Activated B cell treated with CpG ODN at 0.5 μM for 24 hours (primary cell): ENCODE measurements at places on chromosomes 12 and 14.

GRCh38 chr12:79547735-79548609, 142.8 kb downstream of the PAWR start:
- no peak for DNase-seq

- DNase-seq = no peak
Observed at GRCh38 chr14:44901696-44902095, 60.1 kb downstream of the KLHL28 start.

GRCh38 chr12:107431942-107432341, 253.7 kb upstream of the PWP1 start:
- no peak for DNase-seq

DNA sequence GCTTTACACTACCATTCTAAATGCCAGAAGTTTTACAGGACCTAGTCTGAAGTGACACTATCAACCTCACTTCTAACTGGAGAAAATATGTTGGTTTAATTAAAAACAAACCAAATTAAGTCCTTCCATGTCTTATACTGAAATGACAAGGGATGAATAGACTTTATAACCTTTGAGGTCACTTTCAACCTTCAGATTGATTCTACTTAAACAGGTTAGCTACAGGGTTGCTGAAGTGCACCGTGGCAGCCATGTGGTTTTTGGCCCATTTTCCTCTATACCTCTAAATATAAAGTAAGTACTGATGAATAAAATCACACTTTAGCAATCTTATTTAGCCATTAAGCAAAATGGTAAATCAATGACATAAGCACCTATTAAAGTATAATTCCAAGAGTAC, 3.9 kb downstream of the SLC38A2 start:
- no peak for DNase-seq

DNA sequence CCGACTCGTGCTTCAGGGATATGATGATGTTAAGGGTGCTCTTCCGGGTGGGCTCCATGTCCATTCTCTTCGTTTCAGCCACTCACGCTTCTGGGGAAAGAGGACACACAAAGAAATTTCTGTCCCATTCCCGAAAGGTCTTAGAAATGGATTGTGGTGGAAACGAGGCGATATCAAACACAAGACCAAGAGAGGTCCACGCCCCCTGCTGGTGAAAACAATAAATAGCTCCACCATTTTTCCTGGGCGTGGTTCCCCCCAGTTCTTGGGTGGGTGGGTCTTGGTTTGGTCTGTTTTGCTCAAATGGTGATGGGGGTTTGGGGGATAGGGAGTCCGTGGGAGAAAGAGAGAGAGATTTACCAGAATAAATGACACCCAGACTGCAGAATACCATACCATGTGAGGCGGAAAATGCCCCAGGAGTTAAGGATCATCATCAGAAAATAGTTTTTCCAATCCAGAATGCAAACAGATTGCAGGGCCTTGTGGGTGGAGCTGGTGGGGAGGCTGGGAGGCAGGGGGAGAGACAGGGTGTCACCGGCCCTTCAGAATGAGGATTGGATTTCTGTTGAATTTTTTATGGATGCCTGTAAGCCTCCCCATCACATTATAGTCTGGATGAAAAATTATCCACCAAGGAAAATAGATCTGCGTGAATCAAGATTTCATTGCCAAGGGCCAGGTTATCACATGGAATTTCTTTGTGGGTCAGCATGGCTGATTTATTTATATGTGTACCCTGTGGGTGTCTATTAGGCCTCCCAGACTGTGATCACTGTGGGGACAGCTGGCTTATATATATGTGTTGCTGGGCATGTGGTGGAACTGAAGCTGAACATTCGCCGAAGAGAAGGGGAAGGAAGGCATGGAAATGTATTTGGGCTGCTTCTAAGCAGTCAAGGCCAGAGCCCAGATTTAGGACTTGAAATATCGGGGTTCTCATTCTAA, 55.8 kb downstream of the SRRM4 start:
- DNase-seq = no peak

- DNase-seq = no peak
Observed at GRCh38 chr12:40672741-40673271, 19.4 kb upstream of the CNTN1 start.

DNA sequence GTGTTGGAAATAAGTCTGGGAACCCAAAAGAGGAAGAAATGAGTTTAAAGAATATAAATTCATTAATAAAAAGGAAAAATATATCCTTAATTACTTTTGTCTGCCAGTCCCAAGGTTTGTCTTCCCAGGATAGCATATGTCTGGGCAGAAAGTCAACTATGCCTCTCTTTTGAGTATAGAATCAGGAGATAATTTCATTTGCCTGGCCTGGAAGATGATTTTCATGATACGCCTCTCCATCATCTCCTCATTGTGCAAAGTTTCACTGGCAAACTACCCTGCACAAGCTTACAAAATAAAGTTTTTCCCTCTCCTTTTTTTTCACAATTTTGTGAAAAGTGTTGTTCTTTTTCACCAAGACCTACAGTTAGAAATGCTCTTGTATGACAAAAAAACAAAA, 340.8 kb downstream of the EGLN3 start:
- no peak for DNase-seq

GRCh38 chr12:66239295-66239694, 50.3 kb downstream of the IRAK3 start:
- DNase-seq = no peak

- DNase-seq = no peak
Observed at GRCh38 chr12:76450690-76451089, 102.5 kb upstream of the BBS10 start.

DNA sequence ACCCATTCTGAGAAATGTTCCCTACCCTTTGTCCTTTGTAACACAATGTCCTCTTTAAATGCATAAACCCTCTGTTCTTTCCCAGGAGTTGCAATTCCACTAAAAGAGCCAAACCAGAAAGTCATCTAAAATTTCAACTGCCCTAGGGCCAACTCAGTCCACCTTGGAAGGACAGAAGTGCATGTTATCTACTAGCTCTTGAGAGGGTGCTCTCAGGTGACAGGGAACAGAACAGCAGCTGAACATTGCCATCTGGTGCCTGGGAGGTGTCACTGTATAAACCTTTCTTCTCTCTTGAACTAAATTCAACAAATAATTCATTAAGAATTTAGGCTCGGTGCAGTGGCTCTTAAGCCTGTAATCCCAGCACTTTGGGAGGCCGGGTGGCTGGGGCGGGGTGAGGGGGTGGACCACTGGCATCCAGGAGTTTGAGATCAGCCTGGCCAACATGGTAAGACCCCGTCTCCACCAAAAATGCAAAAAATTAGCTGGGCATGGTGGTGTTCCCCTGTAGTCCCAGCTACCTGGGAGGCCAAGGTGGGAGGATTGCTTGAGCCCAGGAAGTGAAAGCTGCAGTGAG, 10.3 kb upstream of the FERMT2 start:
- DNase-seq = no peak

GRCh38 chr14:72849222-72849621, 44.7 kb downstream of the DPF3 start:
- no peak for DNase-seq

GRCh38 chr12:42770261-42770660, 180.7 kb upstream of the PRICKLE1 start:
- DNase-seq = no peak

DNA sequence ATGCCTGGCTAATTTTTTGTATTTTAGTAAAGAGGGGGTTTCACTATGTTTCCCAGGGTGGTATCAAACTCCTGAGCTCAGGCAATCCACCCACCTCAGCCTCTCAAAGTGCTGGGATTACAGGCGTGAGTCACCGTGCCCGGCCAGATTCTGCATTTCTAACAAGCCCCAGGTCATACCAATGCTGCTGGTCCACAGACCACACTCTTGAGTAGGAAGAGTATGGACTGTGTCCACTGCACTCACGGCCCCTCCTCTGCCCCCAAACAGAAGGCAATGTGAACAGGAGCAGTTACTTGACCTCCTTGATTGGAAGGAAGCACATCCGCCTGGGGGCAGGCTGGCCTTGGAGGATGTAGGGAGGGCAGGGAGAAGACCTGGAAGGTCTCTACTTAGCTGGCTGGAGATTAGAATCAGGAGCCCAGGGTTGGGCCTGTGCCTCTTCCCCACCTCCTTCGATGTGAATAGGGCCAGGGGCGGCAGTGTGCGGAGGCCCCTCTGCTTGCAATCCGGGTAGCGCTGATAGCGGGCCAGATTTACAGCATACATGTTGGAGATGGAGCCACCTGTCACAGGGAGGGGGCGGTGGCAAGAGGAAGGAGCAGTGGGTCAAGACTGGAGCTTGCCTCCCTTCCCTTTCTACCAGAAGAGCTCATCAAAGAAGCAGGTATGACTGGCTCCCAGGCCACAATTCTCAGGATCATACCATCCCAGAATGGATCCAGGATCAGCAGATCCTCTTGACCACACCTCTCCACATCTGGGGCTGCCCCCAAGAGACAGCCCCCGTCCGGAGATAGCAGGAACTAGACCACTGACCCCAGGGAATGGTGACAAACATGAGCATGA, 9.4 kb upstream of the ZNF740 start:
- no peak for DNase-seq

GRCh38 chr14:59868021-59868420, 2.6 kb downstream of the RTN1 start:
- no peak for DNase-seq

DNA sequence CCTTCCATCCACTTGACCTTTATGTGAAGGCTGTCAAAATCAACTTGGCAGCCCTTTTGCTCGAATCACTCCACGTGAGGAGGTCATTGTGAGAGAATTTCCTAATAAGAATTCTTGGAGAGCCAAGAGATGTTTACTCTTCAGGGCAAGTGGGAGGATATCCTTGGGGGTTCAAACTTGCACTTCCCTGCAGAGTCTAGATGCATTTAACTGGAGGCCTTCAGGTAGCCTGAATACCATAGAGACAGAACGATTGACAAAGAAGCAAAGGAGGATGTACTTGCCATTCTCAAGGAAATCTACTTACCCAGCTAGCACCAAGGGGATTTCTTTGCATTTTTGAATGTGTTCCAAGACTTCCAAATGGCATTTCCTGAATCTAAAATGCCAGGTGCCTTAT, 1702.6 kb upstream of the FLRT2 start:
- DNase-seq = no peak

GRCh38 chr14:94284221-94284620, 8.8 kb downstream of the SERPINA10 start:
- DNase-seq = no peak

GRCh38 chr14:73136085-73136386, 271 bp upstream of the PSEN1 start:
- DNase-seq = no peak

- no peak for DNase-seq
Observed at GRCh38 chr12:117359029-117359845, 2.2 kb downstream of the NOS1 start.

DNA sequence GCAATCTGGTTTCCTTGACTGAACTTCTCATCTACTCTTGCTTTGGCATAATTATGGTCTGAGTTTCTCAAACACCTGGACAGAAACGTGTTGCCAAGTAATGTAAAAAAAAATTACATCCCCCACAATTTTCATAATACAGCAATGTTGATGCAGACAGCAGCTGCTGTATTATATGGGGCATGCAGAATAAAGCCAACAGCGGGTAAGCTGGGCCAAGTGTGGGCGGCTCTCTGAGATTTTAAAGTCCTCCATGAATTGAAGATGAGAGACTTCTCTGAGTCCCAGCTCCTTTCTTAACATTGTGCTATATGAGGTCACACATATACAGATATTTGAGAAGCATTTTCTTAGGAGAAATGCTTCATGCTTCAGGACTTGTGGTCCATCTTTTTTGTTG, 881.2 kb downstream of the GALC start:
- DNase-seq = no peak

DNA sequence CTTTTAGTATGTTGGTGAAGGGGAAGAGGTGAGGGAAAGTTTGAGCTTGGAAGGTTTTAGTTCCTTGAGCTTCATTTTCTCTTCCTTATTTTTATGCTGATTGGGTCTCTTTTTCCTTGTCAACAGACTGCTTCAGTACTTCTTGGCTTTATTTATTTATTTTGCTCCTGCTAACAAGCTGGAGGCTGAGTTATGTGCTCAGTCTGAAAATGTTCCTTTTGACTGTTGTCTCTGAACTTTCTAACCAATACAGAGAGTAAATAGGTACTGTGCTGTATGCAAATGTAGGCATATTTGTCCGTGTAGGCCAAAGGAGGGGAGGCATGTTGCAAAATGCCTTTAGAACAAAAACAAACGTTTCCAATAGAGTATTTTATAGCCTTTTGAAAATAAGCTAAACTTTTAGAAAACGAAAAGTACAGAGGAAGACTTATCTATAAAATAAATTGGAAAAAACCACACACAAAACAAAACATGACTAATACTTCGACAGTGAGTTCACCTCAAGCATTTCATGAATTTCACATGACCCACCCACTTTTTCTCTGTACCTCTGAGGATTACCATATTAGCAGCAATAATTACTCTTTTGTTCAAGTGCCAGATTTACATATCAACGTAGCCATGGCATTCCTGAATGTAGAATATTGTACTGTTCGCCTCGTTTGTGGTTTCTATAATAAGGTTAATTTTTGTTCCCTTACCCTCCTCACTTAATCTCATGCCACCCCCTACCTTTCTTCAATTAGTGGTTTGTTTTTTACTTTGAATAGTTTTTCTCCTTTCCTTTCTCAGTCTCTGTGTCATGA, 4.7 kb upstream of the CREBL2 start:
- DNase-seq = no peak

DNA sequence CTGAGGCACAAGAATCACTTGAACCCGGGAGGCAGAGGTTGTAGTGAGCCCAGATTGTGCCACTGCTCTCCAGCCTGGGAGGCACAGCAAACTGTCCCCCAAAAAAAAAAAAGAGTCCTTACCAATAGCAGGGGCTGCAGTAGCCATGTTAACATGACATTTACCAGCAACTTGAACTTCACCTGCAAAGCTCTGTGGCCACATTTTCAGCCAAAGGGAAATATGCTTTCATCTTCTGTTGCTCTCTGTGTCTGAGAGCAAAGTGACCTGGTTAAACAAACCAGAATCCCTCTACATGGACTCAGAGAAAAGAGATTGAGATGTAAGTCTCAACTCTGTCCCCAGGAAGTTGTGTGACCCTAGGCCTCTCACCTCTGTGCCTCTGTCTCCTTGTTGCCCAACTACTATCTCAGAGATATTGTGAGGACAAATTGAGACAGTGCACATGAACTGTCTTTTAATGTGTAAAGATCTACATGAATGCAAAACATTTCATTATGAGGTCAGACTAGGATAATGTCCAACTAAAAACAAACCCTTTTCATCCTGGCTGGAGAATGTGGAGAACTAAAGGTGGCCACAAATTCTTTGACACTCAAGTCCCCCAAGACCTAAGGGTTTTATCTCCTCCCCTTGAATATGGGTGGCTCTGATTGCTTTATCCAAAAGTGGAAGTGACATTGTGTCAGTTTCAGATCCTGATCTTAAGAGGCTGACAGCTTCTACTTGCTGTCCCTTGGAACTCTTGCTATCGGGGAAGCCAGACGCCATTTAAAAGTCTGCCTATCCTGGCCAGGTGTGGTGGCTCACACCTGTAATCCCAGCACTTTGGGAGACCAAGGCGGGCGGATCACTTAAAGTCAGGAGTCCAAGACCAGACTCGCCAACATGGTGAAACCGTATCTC, 24.7 kb upstream of the P2RX4 start:
- no peak for DNase-seq

- no peak for DNase-seq
Observed at GRCh38 chr14:61872452-61872851, 110.2 kb downstream of the SNAPC1 start.
